ENCODE measurements at places on chromosomes 1 and 21. TPM values are rescaled to one million over a fixed set of nuclear protein-coding genes. Genes with fewer than 3 reads are reported as not detected.

The CFAP57 gene
- total RNA-seq = not detected

The SLC9A1 gene
- 18.3 TPM for total RNA-seq

The CYP4X1 gene
- total RNA-seq = not detected

The PALMD gene
- total RNA-seq = not detected

The GBP7 gene
- 0.17 TPM for total RNA-seq

The UBXN10 gene
- total RNA-seq = 0.22 TPM

The RNF11 gene
- total RNA-seq = 95.9 TPM

The ATP1A4 gene
- total RNA-seq = not detected

The PTGER3 gene
- total RNA-seq = 0.08 TPM

The ATP6V1G3 gene
- total RNA-seq = not detected

The RGS13 gene
- 0.60 TPM for total RNA-seq

The PHLDA3 gene
- 0.44 TPM for total RNA-seq

Data from CD8-positive, alpha-beta T cell (primary cell).